Dermis blood vessel endothelial cell (primary cell): ENCODE measurements at places on chromosomes 12 and 14.

DNA sequence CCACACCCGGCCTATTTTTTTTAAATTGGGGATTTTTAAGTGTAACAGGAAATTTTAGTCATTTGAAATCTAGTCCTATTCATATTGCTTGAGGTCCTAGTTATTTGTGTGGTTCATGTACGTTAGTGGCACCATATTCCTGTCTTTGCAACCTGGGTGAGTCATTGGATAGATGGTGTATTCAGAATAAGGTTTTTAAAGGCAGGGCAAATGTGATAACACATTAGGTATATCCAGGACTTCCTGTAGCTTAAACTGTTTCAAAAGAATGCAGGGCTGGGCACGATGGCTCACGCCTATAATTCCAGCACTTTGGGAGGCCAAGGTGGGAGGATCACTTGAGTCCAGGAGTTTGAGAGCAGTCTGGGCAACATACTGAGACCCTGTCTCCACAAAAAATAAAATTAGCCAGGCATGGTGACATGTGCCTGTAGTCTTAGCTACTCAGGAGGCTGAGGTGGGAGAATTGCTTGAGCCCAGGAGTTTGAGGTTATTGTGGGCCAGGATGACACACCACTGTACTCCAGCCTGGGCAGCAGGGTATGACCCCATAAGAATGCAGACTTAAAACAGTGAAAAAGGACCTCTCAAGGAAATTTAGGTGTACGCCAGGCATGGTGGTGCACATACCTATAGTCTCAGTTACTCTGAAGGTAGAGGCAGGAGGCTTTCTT lies 8.1 kb downstream of the ATP6V0A2 start:
- no peak for DNase-seq

DNA sequence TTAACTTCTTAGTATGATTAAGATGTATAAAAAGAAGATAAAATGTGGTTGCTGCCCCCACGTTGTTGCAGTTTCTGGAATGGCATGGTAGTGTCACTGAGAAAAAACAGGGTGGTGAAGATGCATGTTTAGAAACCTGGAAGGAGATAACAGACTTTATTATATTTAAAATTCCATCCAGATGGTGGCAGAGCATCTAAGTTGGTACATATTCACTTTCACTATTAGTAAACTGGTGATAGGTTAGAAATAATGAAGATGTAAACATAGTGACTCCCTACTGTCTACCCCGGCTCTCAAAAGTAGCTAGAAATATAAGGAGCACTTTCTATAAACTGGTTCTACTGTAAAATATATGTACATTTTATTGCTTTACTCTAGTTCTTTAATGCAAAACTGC lies 279.3 kb downstream of the NPAS3 start:
- no peak for DNase-seq

DNA sequence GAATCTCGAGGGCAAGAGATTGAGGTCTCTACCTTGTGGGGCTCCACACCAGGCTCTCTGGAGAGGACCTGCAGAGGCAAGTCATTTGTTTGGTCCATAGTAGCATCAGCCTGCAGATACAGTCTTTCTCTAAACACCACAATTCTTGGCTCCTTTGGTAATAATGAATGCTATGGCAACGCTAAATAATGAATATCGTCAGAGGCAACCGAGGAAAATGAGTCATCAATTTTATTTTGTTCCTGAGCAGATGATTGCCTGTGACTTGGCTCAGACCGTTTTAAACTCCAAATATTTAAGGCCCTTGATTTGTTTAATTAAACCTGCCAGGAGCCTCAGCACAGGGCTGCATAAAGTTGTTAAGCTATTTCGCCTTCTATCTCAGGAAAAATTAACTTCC lies 924.1 kb upstream of the TMEM132C start:
- no peak for DNase-seq

GRCh38 chr12:89418228-89418910 lies 66.1 kb upstream of the DUSP6 start:
- DNase-seq, result no peak

- no peak for DNase-seq
These were observed 53.5 kb downstream of the EGLN3 start for GRCh38 chr14:33897382-33897781.

DNA sequence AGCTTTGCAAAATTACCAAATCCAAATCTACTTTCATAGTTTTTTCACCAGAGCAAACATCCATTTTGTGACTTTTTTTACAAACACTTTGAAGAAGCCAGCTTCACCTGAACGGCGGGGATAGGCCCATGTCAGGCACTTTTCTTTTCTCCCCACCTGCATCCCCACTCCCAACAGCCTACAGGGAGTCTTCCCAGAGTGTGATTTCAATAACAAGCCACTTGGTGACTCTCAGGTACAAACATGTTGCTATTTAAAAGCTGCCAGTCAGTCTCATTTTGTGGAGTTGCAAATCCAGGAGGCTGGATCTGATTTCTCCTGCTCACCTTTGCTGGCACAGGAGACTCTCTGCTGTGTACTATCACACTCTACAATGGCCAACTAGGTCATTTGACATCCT lies 285.5 kb downstream of the KCNH5 start:
- no peak for DNase-seq

DNA sequence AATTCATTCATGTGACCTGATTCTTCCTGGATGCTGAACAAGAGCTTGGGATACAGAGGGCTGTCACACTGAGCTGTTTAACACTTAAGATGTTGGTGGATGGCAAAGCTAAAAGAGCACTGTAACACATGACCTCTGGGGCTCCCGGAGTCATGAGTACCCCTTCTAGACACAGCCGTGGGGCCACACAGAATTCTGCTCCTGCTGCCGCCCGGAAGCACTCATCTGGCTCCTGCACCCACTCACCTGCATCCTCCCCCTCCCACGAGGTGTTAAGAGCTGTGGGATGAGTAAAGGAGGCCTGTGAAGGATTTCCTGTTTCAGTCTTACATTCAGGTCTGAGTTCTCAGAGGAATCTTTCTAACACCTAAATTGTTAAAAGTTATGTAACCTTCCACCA lies 78.0 kb upstream of the SSTR1 start:
- DNase-seq, result no peak

GRCh38 chr14:97930166-97930565 lies 1133.0 kb downstream of the VRK1 start:
- DNase-seq, result no peak

DNA sequence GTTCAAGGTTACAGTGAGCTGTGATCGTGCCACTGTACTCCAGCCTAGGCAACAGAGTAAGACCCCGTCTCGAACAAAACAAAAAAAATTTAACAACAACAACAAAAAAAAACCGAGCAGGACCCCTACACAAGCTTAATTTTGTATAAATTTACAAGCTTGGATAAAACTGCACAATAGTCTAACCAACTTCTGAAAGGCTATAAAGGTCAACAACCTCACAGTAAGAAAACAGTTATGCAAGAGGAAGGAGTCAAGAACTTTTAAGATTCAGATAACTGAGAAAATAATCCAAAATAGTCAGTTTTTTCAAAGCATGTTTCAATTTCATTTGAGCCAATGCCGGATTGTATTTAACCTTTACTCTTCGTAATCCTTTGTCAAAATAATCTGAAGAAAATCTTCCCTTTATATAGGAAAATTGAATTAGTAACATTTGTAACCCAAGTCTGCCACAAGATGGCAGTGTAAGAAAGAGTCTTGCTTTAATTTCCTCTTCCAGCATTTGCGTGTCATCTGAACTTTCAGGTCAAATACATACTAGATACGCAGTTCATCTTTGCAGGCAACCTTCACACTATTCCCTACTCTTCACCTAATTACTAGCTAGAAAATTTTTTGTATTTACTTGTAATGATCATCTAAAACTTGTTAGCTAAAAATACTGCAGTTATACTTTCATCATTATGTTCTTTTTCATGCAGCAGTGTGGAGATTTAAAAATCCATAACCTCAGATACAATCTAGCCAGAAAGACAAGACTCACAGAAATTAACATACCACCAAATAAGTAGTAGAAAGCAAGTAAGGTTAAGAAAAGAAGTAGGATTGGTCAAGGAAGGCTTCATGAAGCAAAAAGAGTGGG lies 5.8 kb downstream of the CCNB1IP1 start:
- DNase-seq, result peak; percentile 82

DNA sequence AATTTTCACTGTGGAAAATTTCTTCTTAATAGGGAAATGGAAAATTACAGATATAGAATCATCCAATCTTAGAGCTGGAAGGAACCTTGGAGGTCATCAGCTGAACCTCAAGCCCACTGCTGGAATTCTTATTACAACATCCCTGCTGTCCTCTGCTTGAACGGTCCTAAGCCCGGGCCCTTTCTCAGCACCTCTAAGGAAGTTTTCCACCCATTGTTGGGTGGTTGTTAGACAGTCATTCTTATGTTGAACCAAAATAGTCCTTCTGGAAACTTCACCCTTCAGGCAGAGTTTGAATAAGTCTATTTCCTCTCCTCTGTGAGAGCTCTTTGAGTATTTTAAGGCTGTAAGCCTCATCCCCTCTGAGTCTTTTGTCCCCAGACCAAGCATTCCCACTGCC lies 70.7 kb downstream of the ZFP36L1 start:
- no peak for DNase-seq

GRCh38 chr12:9669019-9669326 lies 540 bp upstream of the CLEC2D start:
- DNase-seq, result no peak

DNA sequence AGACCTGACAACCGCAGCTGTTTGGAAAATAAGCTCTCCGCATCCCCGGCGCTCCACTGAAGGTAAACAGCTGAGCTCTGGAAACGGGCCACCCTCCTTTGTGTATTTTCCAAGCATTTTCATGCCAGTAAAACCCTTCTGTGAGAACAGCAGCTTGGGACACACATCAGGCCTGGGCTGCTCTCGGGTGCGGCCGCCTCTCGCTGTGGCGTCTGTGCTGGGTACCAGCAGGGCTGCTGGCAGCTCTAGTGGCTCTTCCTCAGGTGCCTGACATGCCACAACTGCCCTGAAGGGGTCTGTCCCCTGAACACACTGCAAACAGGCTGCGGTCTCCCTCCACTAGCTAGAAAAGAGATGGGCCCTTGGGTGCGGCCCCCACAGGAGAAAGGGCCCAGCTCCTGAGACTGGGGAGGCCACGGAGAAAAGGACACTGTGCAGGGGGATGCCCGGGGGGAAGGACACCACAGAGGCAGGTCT lies 96.3 kb downstream of the ITPK1 start:
- DNase-seq, result no peak

- no peak for DNase-seq
These were observed 7.6 kb downstream of the CCDC196 start for GRCh38 chr14:66493750-66494149.

- DNase-seq, result no peak
These were observed 1.9 kb downstream of the CCDC91 start for GRCh38 chr12:28192125-28192524.

DNA sequence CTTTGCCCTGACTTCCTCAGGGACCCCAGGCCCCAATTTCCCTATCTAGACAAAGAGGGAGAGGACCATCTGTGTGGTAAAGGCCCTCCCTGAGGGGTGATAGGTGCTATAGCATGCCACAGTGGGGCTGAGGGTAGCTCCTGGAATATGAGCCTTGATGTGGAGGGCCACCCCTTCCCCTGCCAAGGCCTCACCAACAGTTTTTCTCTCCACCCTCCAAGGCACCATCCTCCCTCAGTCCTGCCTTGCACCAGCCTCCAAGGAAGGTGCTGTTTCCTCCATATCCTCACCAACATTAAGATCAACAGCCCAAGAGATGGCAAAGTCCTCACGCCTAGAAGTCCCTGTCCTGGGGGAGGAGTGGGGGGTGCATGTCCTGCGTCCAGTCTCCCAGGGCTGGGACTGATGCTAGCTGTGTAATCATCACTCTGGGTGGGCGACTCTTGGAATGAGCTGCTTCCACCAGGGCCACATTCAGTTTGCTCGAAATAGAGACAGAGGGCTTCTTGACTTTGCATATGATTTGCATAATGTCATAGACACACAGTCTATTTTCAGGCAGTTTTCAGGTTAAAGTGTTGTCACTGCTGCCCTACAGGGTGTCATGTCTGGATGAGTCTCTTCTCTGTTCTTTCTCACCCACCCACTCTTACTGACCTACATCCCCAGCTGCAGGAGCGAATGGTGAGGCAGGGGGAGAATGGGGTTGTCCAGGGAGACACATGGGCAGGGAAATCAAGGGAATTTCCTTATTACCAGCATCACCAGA lies 17.4 kb downstream of the ACVRL1 start:
- DNase-seq, result peak; percentile 42

- DNase-seq, result no peak
These were observed 103.3 kb downstream of the ADCK1 start for GRCh38 chr14:77903221-77903620.

DNA sequence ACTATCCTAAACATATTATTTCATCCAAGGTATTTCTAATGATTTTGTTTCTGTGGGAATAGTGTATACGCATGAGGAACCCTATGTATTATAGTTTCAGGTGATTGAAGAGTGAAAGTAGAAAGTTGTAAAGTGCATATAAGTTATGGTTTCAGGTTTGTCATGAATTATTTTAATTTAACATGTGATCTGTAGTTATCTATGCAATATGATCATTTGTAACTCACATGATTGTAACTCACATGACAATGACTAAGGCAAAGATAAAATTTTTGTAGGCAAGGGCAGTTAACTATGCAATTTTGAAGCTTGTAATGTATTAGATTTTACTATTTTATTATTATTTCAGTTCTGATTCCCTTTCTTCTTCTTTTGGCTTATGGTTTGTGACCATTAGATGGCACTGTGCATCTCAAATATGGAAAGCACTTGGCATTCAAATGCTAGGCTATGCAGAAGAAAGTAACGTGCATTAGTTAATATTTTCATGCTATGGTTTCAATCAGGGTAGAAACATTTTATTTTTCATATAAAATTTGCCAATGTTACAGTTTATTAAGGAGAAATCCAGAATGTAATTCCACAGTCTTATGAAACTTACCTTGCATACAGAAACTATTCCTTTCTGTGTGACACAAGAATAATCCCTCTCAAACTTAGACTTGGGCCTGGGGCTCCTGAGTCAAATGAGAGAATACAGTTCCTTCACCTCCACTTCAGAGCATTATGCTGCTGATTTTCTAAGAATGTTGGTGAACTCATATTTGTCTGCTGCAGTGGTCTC lies 15.8 kb upstream of the TMEM30B start:
- peak; percentile 83 for DNase-seq

DNA sequence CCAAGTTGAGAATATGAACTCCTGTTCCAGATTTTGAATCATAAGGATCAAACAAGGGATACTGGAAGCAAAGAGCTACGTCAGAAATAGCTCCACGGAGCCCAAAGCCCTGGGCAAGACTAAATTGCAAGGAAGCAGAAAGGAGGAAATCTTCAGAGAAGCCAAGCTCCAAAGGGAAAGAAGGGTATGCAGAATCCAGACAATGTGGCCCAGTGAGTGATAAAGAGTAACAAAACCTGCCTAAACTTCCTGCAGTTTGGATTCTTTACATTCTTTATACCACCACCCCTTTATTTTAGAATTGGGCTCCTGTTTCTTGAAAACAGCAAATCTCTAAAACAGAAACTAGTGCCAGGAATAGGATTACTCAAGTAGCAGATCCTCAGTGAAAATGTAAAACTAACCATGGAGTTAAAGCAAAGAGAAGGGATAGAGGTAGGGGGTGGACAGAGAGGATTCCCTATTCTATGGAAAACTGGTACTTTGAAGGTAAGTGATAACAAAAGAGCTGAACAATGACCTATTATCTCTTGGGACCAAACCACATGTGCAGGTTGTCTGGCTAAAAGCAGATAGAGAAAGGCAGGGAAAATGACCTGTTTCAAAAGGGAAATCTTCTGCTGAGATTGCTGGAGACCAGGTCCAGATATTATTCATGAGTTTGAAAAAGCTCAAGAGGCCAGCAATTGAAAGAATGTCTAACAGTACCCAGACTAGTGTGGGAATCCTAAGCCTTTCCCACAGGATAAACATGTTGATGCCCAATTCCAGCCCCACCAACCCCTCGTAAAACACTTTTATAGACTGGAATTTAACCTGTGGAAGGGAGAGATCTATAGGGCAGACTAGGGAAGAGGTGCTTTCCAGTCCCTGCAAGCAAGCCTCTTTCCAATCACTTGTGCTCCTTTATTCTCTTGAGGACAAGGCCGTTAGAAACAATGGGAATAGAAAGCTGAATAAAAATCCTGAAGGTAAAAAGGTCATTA lies 24.5 kb downstream of the MBIP start:
- no peak for DNase-seq
